ENCODE measurements at places on chromosomes 1 and 21. TPM values are rescaled to one million over a fixed set of nuclear protein-coding genes. Genes with fewer than 3 reads are reported as not detected.
A peak's percentile ranks its signal among the peaks of the same experiment; 100 is the strongest.

DNA sequence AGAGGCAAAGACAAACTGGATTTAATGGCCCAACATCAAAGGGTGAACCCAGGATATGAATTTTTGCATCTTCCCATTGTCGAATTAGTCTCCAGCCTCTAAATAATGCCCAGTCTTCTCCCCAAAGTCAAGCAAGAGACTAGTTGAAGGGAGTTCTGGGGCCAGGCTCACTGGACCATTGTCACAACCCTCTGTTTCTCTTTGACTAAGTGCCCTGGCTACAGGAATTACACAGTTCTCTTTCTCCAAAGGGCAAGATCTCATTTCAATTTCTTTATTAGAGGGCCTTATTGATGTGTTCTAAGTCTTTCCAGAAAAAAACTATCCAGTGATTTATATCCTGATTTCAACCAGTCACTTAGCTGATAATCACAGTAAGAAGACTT lies 26.5 kb downstream of the CD53 start:
- DNase-seq, result no peak

The KRTAP19-1 gene
- polyA plus RNA-seq, result not detected

DNA sequence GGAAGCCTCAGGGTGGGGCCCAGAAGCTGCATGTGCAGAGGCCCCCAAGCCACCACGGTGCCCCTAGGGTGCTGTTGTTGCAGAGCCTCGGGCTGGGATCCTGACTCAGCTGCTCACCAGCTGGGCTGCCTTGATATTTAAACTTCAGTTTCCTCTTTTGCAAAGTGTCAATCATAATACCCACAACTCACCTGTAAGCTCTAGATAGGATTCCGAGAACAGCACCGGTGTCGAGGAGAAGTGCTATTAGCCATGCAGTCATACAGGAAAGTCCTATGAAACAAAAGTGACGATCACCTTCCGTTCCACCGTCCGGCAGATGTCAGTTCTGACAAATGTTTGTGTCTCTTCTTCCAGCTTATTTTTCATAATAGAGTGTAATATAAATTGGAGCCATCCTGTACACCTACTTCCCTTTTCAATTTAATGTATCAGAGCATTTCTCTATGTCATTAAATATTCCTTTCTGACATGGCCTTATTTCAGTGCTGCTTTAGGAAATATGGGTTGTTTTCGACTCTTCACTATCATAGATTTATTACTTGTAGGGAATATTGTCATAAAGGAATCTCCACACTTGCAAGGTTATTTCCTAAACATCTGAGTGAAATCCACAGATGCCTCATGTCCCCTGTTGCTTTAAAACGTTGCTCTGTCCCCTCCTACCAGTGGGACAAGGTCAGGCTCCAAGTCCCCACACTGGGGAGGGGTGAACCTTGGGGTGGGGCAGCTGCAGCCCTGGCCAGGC lies 100.8 kb downstream of the SIK1 start:
- DNase-seq, result no peak

DNA sequence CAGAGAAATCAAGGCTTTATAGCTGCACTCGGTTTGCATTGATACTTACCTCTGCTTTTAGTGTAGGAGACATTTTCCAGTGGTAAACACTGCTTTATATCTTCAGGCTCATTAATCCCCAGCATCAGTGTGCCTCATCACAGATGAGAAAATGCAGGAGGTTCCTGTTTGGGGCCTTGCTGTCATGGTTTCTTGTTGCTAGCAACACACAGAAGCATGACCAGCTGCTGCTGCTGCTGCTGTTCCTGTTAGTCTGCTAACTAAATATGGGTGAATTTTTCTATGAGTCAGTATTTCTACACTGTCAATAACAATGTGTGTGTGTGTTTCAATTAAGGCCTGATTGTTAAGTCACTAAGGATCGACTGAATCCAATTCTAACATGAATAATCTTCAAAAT lies 85.8 kb upstream of the RGS1 start:
- peak; percentile 84 for DNase-seq

- peak; percentile 94 for DNase-seq
Observed at GRCh38 chr1:24201941-24202440, 14.9 kb upstream of the IFNLR1 start.

The ELAPOR1 gene
- 1.8 TPM for polyA plus RNA-seq

- no peak for DNase-seq
Observed at GRCh38 chr21:37547615-37548200, 181.1 kb downstream of the DYRK1A start.

DNA sequence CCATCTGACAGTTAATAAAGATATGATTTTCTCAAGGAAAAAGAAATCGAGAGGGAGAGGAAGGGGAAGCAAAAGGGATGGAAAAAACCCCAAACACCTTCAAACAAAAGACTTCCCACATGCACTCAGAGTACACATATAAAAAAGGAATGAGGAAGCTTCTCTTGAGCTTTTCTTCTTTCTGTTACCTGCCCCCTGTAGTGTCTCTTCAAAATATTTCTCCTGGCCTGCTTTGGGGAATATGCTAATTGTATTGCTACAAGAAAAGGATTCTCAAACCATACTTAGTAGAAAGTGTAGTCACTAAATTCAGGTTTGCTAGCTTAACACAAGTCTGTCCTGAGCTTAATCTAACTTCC lies 58.7 kb downstream of the KIF14 start:
- DNase-seq, result no peak
